ENCODE measurements at places on chromosomes 2 and 18.

GRCh38 chr18:46445522-46446313 is 211.3 kb downstream of the LOXHD1 start:
- H3K36me3 ChIP-seq = no peaks in the 10 kb centered on the region
- H3K27me3 ChIP-seq = no peaks in the 10 kb centered on the region
- DNase-seq = no peak

- no peaks in the 10 kb centered on the region for H3K27me3 ChIP-seq
- H3K36me3 ChIP-seq = no peaks in the 10 kb centered on the region
- no peak overlapping the region for H3K4me3 ChIP-seq
- peak overlapping the region; percentile 50 for H3K27ac ChIP-seq
- H3K4me1 ChIP-seq = peaks cover 7% of the 10 kb centered on the region
Observed at GRCh38 chr2:182359027-182359989, 67.5 kb downstream of the PDE1A start.

GRCh38 chr18:6022074-6022444 is 126.7 kb upstream of the TMEM200C start:
- no peak overlapping the region for H3K27ac ChIP-seq
- no peaks in the 10 kb centered on the region for H3K36me3 ChIP-seq
- H3K27me3 ChIP-seq = no peaks in the 10 kb centered on the region

GRCh38 chr2:63842149-63843061 is 709 bp downstream of the UGP2 start:
- H3K36me3 ChIP-seq = no peaks in the 10 kb centered on the region
- H3K27ac ChIP-seq = peak overlapping the region; percentile 92
- no peaks in the 10 kb centered on the region for H3K27me3 ChIP-seq

All from esophagus muscularis mucosa (tissue), 4 donors.